Brain (organoid and tissue), 16 donors: ENCODE measurements at places on chromosomes 1 and 21.

DNA sequence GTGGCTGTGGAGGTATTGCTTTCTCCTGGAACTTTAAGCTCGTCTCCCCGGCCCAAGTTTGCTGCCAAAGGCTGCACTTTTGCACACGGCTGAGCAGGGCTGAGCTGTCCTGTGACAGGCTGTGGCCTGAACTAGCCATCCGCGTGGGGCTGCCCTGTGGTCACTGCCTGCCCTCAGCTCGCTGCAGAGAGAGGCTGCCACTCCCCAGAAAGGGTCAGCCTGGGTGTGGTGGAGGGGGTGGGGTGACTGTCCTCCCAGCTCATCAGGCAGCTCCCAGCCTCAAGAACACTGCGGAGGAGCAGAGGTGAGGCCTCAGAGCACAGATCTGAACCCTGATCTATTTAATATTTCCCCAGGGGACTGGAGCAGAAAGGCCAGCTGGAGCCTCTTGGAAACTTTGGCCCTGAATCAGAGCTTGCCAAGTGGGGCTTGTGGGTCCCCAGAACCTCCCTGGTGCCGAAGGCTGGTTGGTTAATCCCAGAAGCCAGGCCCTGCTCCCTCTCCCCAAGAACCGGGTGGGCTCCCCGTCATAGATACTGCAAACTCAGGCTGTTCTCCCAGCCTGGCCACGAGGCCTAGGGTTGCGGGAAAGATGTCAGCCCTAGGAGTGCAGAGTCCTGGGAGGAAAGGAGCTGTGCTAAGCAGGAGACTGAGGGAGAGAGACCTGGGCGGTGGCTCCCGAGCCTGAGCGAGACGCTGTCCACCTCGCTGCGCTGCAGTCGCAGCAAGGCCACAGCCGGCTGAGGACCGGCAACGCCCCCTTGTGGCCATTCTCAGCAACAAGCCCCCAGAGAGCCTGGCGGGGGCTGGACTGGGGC, 125.1 kb upstream of the IPO9 start:
- peak; percentile 92 for DNase-seq

GRCh38 chr1:41496080-41497055, 11.9 kb upstream of the EDN2 start:
- DNase-seq, result peak; percentile 63

- no peak for DNase-seq
Observed at GRCh38 chr1:193592317-193592716, 405.9 kb upstream of the B3GALT2 start.

GRCh38 chr1:202576816-202577215, 133.4 kb downstream of the SYT2 start:
- no peak for DNase-seq

DNA sequence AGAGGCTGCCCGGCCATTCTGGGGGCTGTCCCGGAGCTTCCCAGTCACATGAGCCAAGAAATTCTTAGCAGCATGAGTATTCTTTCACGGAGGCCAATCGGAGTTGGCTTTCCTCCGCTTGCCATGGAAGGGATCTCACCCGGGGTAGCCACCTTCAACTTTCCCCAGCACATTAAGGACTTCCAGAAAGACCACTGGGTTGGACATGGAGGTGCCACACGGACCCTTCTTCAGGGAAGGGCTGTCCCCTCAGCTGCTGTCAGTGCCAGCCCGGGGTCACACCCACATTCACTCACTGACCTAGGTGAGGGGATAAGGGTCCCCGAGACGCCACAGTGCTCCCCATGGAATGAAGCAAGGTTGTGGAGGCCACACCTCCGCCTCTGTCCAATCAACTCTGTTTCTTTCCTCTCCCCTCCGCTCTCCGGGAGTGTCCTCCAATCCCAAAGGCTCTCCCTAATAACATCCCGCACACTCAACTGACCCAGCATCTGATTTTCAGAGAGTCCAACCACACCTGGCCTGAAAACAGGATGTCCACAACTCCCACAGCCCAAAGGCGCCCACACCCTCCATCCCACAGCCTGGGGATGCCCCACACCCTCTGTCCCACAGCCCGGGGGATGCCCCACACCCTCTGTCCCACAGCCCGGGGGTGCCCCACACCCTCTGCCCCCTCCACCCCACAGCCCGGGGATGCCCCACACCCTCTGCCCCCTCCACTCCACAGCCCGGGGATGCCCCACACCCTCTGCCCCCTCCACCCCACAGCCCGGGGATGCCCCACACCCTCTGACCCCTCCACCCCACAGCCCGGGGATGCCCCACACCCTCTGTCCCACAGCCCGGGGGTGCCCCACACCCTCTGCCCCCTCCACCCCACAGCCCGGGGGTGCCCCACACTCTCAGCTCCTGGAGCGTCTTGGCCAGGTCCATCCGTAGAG, 19.4 kb downstream of the RSPH1 start:
- no peak for DNase-seq

GRCh38 chr1:9101510-9102146, 27.3 kb downstream of the GPR157 start:
- DNase-seq, result peak; percentile 44

DNA sequence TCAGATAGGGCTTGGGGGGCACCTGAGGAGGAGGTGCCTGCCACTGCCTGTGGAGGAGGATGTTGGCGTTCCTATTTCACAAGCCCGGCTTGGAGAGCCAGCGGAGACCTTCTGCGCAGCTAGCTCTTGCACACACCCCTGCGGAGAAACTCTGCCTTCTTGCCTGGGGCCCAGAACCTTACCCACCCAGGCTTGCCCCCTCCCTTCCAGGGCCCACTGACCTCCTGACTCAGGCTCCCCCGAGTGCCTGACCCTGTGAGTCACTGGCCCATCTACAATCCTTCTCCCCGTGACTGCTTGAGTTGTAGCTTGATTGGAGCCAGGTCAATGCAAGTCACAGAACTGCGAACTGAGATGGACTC, 3.4 kb downstream of the HES2 start:
- DNase-seq, result no peak

- peak; percentile 59 for DNase-seq
Observed at GRCh38 chr1:3501856-3502640, 47.6 kb downstream of the ARHGEF16 start.

- DNase-seq, result no peak
Observed at GRCh38 chr1:220806408-220806807, 19.7 kb downstream of the MTARC1 start.

DNA sequence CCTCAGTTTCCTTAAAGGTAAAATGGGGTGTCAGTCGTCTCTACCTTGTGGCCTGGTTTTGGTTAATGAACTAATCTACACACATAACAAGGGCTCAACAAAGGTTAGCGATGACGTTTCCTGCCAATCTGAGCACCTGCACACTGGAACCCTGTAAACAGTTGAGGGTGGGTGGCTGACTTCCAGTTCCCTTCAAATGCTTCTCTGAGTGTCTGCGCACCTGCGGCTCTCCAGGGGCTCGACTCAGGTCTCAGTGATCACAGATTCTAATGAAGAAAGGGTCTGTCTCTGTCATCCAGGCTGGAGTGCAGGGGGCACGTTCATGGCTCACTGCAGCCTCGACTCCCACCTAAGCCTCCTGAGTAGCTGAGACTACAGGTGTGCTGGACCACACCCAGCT, 3.3 kb upstream of the AGPAT3 start:
- no peak for DNase-seq

- no peak for DNase-seq
Observed at GRCh38 chr1:30423570-30423969, 299.8 kb downstream of the MATN1 start.

DNA sequence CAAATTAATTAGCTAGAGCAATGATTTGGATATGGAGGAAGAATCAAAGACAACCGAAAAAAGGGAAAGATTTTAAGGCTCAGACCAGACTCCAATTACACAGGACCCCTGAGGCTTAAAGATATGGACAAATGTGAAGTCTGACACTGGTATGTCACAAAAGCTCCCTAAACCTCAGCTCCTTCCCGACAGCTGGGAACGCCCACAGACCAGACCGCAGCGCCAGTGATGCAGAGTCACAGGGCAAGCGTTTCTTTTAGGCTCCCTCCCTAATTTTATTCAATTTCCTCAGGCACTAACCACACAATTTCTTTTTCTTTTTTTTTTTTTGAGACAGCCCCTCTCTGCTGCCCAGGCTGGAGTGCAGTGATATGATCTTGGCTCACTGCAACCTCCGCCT, 40.2 kb downstream of the NID1 start:
- DNase-seq, result peak; percentile 70

- DNase-seq, result no peak
Observed at GRCh38 chr1:16208270-16208987, 4.0 kb downstream of the ARHGEF19 start.

GRCh38 chr1:87518794-87519193, 190.1 kb downstream of the LMO4 start:
- no peak for DNase-seq

- peak; percentile 42 for DNase-seq
Observed at GRCh38 chr1:154405747-154406571, 816 bp downstream of the IL6R start.

DNA sequence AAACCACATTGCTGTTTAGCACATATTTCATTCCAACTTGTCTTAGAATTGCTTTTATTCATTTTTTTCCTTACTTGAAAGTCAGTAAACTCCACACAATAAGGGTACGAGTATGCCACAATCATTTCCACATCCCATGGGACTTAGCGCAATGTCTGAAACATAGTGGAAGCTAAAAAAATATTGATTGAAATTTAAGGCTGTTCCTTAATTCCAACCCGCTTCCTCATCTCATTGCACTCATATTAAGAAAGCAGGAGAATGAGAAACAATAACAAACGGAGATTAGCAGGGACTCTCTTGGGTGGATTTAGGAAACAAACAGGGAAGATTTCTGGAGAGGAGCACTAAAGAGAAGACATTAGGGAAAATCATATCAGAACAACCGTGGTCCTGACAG, 39.3 kb upstream of the RGS4 start:
- DNase-seq, result no peak

DNA sequence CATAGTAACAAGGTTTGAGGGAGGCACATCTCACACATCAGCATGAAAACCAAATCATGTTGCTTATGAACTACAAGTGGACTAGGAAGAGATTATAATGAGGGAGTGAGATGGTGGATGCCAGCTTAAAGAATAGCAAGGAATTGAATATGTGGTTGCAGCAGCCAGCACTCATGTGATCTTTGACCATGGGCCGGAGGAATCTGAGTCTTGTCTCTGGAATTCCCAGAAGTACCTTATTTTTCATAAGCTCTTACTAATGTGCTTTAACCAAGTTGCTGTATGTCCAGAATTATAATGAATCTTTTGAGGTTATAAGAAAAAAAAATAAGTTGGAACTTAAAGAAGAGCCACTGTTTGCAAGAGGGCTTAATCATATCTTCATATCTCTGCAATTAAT, 97.0 kb downstream of the DISP1 start:
- no peak for DNase-seq

DNA sequence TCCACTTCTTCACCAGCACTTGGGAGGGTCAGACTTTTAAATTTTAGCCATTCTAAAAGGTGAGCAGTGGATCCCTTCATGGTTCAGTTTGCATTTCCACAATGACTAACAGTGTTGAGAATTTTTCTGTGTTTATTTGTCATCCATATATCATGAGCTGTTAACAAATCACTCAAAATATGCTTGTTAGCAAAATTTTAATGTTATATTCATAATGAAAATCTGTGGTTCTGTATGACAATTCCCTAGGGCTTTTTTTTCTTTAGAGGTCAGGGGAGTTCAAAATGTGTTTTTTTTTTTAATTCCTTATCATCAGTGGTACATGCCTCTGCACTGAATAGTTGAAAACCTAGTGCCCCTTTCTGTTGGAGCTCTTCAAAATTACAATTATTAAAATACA, 682.2 kb upstream of the ADGRL2 start:
- no peak for DNase-seq

- peak; percentile 56 for DNase-seq
Observed at GRCh38 chr1:6785728-6786505, 663 bp downstream of the CAMTA1 start.

DNA sequence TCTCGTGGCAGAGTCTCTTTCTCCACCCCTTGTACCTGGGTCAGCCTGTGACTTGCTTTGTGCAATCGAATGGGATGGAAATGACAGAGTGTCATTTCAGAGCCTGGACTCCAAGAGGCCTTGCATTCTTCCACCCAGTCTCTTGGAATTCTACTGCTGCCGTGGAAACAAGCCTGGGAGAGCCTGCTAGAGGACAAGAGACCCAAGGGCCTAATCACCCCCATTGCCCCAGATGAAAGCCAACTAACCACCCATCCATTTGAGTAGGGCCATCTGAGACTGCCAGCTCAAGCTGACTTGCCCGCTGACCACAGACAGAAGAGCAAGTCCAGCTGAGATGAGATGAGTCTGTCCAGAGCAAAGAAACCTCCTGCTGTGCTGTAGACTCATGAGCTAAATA, 201.6 kb downstream of the PTPRU start:
- no peak for DNase-seq
